ENCODE measurements at places on chromosomes 5 and 9.

GRCh38 chr9:83472221-83472665 lies 66.0 kb downstream of the FRMD3 start:
- DNase-seq: no peak

DNA sequence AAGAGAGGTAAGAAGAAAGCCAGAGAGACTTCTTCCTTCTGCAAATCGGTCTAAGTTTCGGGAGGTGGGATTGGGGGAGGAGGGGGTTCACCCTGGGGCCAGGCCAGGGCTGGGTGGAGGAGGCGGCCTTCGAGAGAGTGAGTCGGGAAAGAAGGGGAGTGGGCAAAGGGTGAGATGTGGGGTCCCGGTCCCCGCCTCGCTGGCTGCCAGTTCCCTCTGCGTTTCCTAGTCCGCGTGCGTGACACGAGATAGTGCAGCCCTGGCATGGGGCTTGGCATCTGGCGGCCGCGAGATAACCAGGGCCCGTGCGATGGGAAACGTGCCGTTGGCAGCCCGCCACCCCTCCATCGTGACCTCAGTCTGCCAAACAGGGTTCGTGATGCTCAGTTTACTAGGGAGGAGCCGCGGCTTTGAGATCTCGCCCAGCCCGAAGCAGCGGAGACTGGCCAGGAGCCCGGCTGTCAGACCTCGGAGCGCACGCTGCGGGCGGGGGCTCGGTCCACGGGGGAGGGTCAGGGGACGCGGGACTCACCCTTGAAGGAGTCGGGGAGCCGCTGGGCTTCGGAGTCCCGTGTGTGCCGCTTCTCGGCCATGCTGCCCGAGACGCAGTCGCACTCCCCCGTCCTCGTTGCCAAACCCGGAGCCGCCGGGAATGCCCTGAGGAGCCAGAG lies at the start of gene STOM:
Gene STOM (minus strand): TSS at position 656 of the 671 bp plus-strand sequence. CDS start 63 bp downstream, at position 593.
- peak; percentile 46 for DNase-seq

DNA sequence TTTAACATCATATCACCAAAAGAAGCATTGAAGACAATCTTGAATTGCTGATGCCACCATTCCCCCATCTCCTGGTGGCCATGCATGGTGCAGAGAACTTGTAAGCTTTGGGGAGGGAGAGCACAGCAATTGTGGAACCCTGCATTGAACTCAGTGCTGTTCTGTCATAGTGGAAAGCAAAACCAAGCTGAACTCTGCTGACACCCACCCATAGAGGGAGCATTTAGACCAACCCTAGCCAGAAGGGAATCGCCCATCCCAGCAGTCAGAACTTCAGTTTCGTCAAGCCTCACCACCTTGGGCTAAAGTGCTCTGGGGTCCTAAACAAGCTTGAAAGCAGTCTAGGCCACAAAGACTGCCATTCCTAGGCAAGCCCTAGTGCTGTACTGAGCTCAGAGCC lies 37.4 kb upstream of the RUSC2 start:
- no peak for DNase-seq

DNA sequence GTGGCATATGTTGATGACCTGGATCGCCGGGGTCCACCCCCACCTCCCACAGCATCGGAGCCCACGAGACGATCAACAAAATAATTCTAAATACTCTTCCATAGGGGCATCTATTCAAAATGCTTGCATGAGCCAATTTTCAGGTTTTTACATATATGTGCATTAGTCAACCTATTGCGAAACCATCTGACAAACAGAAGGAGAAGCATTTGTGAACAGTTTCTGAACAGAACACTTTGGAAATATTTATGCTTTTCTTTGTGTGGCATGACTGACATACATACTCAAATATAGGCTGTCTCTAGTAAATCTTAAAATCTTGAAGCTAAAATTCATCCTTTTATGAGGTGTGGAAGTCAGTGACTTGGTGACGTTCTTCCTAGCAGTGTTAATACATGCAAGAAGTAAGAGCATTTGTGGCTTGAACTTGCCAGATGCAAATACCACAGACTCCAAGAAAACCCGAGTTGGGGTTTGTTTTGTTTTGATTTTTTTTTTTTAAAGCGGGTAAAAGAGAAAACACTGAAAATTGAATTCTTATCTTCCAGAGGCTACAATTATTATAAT lies 5.3 kb downstream of the GPR151 start:
- no peak for DNase-seq

GRCh38 chr9:81804306-81804705 lies 115.0 kb upstream of the TLE1 start:
- DNase-seq: no peak

DNA sequence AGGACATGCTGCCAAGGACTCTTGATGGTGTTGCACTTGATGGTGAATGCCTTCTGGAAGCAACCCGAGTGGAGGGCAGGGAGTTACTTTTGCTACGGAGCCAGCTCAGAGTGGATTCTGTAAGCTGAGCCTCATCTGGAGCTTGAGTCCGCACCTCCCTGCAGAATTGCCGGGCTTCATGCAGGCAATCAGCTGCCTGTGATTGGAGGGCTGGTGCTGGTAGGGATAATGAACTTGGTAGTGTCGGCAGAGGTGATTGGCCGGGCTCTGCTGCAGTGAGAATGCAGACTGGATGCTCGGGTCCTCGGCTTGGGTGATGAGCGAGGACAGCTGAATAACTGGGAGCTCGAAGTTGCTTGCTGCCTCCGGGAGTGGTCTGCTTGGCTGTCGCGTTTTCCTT lies 23.1 kb downstream of the SLC25A25 start:
- DNase-seq: no peak

DNA sequence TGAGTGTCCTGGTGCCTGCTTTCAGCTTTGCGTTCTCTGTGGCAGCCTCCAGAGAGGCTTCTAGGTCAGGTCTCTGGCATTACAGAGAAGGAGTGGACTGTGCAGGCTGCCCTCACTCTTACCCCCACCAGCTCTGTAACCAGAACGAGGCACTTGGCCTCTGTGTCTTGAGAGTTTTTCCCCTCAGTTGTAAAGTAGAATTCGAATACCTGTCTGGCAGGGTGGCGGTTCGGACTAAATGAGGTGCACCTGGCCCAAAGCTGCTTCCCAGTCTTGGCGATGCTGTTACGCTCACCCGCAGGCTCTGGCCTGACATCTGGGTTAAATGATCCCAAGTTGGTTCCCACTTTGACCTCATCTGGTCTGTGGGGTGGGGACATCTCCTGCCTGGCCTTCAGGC lies 40.1 kb downstream of the FAM78A start:
- DNase-seq: no peak

DNA sequence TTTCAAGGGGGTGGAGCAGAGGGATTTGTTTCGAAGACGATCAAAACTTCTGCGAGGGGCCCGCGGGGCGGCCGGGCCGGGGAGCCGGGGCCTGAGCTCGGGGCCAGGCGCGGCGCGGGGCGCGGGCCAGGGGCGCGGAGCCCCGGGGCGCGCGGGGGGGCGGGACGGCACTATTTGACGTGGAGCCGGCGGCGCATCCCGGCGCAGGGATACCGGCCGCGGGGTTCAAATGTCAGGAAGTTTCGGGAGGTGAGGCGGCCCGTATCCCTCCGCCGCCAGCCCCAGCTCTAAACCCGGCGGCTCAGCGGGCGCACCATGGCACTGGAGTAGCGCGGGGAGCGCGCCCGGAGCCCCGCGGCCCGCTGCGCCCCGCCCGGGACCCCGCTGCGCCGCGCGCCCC lies at the start of gene LMX1B:
Gene LMX1B (plus strand): TSS at position 278 of the 400 bp plus-strand sequence. CDS start 522 bp downstream, outside the sequence.
- DNase-seq: no peak

DNA sequence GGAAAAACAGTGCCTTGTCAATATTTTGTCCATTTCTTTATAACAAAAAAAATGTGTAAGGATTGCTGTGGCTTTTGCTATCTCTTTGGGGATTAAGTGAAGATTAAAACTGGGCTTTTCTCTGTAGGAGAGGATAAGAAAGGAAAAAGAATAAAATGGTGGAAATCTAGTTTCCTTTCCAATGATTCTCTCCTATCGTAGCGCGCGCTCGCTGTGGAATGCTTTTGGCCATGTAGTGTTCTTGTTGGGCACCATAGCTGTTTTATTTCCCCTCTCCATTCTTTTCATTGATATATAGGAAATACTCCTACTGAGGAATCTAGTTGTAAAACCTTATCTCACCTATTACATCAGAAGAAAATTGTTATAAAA lies 1.5 kb downstream of the STXBP1 start:
- DNase-seq: no peak

- DNase-seq: no peak
Measured at GRCh38 chr5:26192486-26192885, 845.9 kb downstream of the CDH9 start.

- no peak for DNase-seq
Measured at GRCh38 chr5:120794121-120794520, 330.0 kb downstream of the PRR16 start.

- no peak for DNase-seq
Measured at GRCh38 chr9:14895806-14896205, 14.4 kb downstream of the FREM1 start.

DNA sequence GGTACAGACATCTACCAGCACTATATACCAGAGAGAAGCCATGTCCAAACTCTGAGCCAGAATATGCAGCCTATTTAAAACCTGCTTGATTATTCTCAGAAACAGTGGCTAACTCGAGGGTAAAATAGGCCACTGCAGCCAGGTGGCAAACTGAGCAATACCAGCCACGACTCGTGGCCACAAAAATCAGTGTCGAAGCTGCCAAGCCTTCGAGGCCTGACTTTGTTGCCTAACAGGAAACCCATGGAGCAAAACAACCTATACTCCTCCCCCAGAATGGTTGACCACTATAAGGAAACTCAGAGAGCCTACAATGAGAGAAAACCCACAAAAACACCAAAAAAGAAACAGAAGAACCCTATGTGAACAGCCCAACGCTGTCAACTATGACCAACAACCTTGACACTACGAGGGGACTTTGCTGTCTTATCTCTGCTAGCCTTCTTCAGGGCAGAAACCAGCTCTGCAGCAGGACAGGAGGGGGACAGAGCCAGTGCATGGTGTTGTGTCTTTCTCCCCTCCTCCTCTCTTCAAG lies 133.8 kb downstream of the TMEM174 start:
- no peak for DNase-seq

DNA sequence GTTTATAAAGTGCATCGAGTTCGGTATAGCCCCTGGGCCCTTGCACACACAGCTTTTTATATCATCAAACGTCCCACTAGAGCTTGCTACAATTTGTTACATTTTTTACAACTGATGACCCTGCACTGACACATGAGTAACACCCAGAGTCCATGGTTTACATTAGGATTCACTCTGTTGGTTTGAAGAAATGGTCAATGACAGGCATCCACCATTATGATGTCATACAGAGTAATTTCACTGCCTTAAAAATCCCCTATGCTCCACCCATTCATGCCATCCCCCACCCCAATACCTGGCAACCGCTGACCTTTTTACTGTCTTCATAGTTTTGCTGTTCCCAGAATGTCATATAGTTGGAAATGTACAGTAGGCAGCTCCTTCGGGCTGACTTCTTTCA lies 130.2 kb downstream of the MED10 start:
- no peak for DNase-seq
